Activated CD4-positive, CD25-positive, alpha-beta regulatory T cell treated with anti-CD3 and anti-CD28 coated beads, Interleukin-2, amount 50 U/mL, for 16 hours (primary cell): ENCODE measurements at places on chromosomes 6 and 20.

GRCh38 chr20:62946918-62947317 lies 5.6 kb upstream of the SLC17A9 start:
- DNase-seq: no peak

GRCh38 chr6:51528556-51528955 lies 558.9 kb downstream of the PKHD1 start:
- no peak for DNase-seq

- no peak for DNase-seq
Measured at GRCh38 chr6:46734867-46735719, at the start of gene PLA2G7. PLA2G7 (minus strand) TSS chr6:46735375; CDS start chr6:46722891, 12,484 bp downstream.

GRCh38 chr6:137792160-137793033 lies 74.7 kb upstream of the TNFAIP3 start:
- no peak for DNase-seq

GRCh38 chr6:52363228-52363867 lies 1.4 kb downstream of the PAQR8 start:
- no peak for DNase-seq

DNA sequence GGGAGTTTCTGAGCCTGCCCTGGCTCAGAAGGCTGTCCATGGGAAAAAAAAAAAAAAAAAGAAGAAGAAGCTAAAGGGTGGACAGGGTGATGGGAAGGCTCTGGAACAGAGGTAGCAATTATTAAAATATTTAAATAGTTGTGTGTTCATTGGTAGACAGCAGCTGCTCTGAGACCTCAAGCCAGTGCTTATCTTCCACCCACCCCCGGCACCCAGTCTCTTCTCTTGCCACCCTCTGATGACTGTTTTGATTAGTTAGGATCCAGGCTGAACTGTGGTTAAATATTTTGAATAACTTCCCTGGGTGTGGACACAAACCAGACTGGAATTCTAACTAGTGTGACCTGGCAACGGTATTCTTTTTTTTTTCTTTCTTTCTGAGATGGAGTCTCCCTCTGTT lies 16.9 kb upstream of the SRSF3 start:
- no peak for DNase-seq

GRCh38 chr20:4959592-4959991 lies 41.7 kb downstream of the SLC23A2 start:
- DNase-seq: no peak
